ENCODE measurements at places on chromosomes 7 and 10. TPM values are rescaled to one million over a fixed set of nuclear protein-coding genes. Genes with fewer than 3 reads are reported as not detected.

Gene ZNF503
- total RNA-seq = 1.4 TPM

Gene FBXO24
- 0.15 TPM for total RNA-seq

Gene PRSS37
- not detected for total RNA-seq

Gene DPCD
- 62.0 TPM for total RNA-seq

Gene SCART1
- total RNA-seq = 0.76 TPM

Gene PTF1A
- total RNA-seq = not detected

Gene HMX3
- total RNA-seq = not detected

Gene INHBA
- 27.9 TPM for total RNA-seq

Gene FAM237B
- total RNA-seq = not detected

Gene PVRIG
- not detected for total RNA-seq

Gene AOAH
- 1.1 TPM for total RNA-seq

Gene SLC26A5
- total RNA-seq = not detected

Gene SKIDA1
- total RNA-seq = 0.46 TPM

Gene RSPH10B2
- total RNA-seq = not detected

Gene PCDH15
- total RNA-seq = 0.30 TPM

Gene PLEKHS1
- total RNA-seq = not detected

Gene NSMCE4A
- total RNA-seq = 67.3 TPM

All from epithelial cell of umbilical artery (primary cell).